T-helper 9 cell (primary cell): ENCODE measurements at places on chromosomes 11 and 22.

- DNase-seq, result no peak
Measured at GRCh38 chr11:82631722-82632630, 101.7 kb downstream of the FAM181B start.

- no peak for DNase-seq
Measured at GRCh38 chr22:44355716-44356070, 42.9 kb upstream of the SHISAL1 start.

GRCh38 chr11:35794333-35794732, 131.8 kb downstream of the TRIM44 start:
- no peak for DNase-seq

DNA sequence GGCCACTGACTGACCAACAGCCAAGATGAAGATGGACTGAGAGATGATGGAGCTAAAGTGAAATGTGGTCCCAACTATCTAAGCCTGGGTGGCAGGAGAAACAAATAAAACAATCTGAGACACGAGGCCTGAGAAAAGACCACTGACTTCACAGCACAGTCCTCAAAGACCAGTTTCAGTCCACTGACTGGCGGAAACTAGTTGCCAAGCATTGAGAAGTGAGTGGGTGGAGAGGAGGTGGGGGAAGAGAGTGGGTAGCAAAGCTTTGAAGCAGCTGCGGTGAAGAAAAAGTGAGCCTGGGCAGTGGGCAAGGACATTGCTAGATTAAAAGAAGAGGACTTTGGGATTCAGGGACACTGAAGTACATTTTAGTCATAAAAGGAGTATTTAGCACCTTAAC, 1.9 kb downstream of the MS4A1 start:
- DNase-seq, result no peak

DNA sequence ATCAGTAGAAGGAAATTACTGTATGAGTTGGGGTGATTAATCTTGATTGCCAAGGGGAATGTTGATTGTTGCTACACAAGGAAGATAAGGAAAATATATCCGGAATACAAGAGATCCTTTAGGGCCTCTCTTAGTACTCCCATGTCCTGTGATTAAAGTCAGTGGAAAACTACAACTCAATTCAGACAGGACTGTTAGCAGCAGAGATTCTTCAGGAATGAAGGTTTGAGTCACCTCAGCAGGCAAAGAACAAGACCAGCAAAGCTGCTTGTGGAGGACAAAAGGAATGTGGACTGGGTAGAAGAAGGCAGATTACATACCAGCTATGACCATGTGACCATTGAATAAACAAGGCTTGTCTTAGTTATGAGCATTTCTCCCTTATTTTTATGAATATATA, 478.2 kb downstream of the BUD13 start:
- DNase-seq, result no peak

DNA sequence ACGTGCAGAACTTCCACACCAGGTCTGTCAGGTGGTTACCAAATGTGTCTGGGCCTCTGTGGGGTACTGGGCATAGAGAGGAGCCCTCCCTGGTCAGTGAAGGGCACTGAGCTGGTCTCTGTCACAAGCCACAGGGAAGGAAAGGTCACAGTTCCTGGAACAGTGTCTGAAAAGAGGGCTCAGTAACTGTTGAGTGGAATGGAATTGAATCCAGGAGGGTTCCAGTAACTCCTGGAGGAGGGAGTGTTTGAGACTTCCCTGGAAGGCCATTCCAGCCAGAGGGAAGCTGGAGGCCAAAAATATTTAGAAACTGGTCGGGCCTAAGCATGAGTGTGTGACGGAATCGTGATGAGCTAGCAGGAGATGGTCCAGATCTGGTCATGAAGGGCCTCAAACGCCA, 7.9 kb downstream of the ACTN3 start:
- no peak for DNase-seq
